ENCODE measurements at places on chromosomes 13 and 19.

GRCh38 chr19:37948362-37948761 is 41.4 kb downstream of the SIPA1L3 start:
- DNase-seq = no peak

- DNase-seq = no peak
Measured at GRCh38 chr19:15159251-15159650, 41.5 kb downstream of the NOTCH3 start.

DNA sequence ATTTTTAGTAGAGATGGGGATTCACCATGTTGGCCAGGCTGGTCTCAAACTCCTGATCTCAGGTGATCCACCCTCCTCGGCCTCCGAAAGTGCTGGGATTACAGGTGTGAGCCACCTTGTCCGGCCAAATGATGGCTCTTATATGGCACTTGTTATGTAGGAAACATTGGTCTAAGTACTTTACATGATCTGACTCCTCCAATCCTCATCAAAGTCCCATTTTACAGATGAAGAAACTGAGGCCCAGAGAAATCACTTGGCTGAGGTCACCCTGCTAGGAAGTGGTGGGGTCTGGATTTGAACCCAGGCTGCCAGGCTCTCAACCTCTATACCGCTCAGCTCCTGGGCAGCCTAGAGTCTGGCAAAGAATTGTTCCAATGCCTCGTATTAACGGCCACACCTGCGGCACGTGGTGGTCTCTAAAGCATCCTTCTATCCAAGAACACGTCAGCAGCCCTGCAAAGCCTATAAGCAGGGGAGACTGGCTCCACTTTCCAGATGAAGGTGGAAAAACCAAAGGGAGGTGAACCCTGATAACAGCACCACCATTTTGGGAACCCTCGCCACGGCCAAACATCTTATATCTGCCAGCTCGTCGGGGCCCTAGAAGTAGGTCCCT is 18.1 kb downstream of the SHANK1 start:
- no peak for DNase-seq

DNA sequence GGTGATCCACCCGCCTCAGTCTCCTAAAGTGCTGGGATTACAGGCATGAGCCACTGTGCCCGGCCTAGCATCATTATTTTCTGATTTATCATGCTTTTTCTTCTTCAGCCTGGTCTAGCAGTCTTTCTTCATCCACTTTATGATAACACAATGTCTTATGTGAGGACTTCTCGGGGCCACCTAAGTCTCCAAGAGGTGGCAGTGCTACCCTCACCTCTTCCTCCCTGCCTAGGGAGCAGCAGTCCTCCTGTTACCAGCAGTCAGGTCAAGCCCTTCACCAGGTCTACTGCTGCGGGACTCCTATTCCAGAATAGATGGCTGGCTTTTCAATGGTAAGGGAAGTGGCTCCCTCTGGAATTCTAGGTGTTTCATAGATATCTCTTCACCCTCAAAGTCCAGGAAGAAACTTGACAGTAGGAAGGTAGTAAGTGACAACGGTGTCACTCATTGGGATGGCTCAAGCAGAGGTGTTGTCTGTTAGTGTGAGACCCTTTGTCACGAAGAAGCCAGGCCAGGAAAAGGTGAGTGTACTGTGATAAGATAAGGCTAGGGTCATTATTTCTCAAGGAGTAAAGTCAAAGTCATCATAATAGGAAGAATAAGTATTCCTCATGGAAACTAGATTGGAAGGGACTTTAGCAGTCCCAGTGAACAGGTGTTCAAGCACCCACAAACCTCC is 164.0 kb downstream of the KLF5 start:
- DNase-seq = no peak

DNA sequence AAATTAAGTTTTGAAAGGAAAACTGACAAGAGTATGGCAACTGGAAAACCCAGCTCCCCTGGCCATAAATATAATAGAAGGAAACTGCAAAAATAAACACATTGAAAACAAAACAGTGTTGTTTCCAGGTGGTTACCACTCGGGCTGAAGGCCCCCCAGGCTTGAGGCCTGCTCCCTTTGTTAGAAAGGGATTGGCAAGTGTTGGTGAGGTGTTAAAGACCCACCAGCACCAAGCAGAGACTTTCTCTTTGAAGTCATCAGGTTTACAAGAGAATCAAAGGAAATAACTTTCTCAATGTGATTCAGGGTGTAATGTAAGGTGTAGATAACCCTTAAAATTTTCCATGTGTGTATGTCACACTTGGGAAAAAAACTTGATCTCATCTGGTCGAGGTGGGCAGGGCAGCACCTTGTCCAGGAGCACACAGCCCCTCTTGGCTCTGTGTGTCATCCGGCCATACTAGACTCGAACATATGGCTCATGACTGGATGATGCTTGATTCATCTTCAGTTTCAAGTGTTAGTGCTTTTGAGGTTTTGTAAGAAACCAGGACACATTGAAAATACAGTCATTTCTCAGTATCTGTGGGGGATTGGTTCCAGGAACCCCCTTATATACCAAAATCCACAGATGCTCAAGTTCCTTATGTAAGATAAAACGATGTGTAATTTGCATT is 7.8 kb downstream of the ACTN4 start:
- no peak for DNase-seq

GRCh38 chr13:24353736-24354135 is 44.4 kb downstream of the C1QTNF9 start:
- DNase-seq = no peak

GRCh38 chr19:42132030-42132628 is at the start of gene POU2F2:
TSS of gene POU2F2 (minus strand) at chr19:42132446. CDS start at chr19:42132411, 35 bp downstream.
- peak; percentile 53 for DNase-seq

- DNase-seq = no peak
Measured at GRCh38 chr19:1293782-1294604, 8.3 kb downstream of the EFNA2 start.

- no peak for DNase-seq
Measured at GRCh38 chr19:44732235-44733014, 16.1 kb upstream of the BCL3 start.

DNA sequence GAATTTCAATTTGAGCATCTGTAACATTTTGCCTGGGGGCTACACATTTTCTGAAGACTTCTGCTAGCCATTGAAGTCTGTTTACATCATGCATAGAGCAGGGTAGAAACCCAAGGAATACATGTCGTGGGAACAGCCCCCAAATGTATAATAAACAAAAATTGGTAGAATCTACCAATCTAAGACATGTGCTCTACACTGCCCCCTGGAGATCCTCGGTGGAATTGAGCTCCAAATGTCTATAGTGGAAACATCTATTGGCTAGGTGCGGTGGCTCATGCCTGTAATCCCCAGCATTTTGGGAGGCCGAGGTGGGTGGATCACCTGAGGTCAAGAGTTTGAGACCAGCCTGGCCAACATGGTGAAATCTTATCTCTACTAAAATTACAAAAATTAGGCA is 57.3 kb downstream of the MBD3L2B start:
- DNase-seq = no peak

- peak; percentile 66 for DNase-seq
Measured at GRCh38 chr19:35509861-35510625, 3.4 kb downstream of the DMKN start.

DNA sequence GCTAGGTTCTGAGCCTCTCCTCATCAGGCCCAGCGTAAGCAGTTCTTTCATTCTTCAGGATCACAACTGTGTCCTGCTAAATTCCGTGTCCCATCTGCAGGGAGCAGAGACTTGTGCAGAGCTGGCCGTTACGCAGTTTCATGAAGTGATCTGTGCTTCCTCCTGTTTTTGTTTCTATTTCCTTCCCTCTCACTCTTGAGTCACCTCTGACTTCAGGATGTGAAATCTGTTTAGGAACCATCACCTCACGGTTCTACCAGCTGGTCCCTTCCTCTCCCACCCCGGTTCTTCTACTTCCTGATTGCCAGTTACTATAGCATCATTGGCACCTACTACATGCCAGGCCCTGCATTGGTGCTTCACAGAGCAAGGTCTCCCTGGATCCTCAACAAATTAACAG is 8.5 kb downstream of the MAU2 start:
- DNase-seq = peak; percentile 69

DNA sequence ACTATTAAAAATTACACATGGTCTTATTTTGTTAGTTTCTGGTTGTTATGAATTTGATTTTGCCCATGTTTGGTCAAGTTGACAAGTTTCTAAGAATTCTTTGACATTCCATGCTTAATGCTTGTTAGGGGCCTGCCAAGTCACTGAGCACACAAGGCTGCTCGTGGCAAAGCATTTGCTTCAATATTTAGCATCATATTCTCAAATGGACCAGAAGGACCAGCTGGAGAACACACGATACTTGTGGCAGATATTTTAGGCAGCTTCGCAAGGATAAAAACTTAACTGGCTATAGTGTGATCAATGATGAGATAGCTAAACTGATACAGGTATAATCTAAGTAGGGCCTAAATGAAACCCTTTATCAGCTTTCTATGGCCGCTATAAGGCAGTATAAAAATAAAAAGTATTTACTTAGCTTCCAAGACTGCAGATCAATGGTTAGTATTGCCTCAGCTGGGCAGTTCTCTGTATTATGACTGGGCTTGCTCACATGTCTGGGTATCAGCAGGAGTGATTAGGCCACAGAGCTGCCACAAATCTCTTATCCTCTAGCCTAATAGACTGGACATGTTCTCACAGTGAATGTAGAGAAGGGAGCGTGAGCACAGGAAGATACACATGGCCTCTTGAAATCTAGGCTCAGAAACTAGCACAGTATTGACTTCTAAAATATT is 155.9 kb upstream of the SPRY2 start:
- DNase-seq = no peak

DNA sequence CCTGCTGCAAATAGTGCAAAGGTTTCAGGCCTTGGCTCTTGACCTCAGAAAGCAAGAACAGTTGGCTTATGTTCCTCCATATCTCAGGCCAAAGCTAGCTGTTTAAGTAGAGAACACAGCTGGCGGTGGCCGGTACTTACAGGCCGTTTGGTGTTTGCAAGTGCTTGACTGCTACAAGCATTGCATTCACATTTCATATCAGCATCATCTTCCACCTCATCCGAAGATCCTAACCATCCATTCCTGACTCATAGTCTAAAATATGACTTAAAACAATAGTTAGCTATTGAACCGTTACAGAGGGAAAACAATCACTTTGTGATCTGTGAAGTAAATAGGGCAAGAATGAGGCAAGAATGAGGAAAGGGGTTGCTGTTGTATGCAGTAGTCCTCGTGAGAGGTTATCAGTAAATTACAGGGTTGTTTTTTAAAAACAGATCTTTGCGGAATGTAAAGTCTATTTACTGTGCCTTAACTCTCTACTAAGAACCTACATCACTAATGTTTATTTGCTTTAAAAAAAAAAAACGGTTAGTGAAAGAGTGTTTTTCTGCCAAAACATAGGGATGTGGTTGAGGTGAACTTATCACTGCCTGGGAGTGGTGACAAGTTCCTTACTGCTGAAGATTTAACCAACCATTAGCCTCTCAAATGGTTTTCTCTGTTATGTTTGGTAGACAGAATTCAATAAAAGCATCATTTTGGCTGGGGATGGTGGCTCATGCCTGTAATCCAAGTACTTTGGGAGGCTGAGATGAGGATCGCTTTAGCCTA is 21.6 kb upstream of the WDR88 start:
- no peak for DNase-seq

DNA sequence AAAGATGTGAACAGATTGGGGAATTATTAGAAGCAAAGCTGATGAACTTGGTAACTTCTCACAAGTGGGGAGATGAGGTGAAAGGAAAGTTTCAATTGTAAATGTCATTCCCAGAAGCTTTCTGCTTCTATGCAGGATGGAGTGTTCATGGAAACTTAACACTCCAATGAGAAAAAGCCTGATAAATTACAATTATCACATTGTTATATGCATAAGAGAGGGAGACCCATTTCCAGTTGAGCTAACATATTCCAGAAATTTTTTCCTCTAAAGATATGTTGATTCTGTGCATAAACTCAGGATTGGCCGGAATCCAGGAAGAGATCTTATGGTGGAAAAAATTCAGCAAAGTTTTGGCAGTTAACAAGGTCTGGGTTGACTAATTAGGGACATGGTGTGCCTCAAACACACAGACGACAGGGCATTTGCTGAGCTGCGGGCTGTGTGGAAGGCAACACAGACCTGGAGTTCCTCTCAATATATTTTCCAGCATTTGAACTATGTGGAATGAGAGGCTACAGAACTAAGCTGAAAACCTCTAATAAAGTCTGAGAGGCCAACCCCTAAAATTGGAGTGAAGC is 64.9 kb upstream of the FGF14 start:
- no peak for DNase-seq

DNA sequence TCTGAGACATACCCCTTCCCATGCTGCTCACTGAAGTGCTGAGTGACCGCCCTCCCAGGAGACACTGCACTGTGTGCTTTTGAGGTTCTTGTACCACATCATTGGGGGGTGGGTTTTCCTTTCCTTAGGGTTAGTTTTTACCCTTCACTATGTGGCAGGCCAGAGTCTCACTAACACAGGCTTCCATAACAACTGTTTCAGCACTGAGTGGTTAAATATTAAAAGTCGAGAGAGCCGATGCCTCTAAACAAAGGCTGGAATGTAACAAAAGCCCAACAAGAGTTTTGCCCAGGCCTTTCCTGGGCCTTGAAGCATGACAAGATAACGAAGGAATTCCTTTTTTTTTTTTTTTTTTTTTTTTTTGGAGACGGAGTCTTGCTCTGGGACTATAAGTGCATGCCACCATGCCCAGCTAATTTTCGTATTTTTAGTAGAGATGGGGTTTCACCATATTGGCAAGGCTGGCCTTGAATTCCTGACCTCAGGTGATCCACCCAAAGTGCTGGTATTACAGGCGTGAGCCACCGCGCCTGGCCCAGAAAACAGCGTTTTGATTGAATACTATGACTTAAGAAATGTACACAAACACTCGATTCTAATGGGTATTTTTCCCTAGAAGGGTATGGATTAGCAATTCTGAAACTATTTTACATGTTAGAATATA is 46.5 kb downstream of the ZNF823 start:
- DNase-seq = no peak

DNA sequence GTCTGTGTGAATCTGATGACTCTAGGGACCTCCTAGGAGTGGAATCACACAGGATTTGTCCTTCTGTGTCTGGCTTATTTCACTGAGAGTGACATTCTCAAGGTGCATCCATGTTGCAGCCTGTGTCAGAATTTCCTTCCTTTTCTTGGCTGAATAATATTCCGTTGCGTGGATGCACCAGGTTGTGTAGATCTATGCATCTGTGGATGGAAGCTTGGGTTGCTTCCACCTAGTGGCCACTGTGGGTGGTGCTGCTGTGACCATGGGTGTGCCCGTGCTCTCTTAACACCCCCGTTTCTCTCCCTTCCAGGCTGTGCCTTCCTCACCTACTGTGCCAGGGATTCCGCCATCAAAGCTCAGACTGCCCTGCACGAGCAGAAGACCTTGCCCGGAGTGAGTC is 26.2 kb downstream of the CELF5 start:
- DNase-seq = peak; percentile 50

DNA sequence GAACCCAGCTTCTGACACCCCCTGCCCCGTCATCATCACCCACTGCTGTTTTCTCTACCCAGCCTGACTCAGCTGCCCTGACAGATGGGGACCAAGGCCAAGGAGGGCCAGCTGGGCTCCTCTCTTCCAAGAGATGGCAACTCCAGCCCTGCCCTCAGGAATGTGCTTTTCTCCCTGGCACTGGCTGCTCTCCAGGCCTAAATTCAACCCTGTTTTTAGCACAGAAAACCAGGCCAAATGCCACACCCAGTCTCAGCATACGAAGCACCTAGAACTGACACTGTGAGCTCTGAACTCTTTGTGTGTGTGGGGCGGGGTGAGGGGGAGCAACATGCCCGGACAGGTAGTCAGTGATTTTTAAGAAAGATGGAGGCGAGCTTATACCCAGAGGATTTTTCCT is 23.4 kb upstream of the IGFL1 start:
- no peak for DNase-seq
